Sciatic nerve (tissue), 2 donors: ENCODE measurements at places on chromosomes 2 and 18.

GRCh38 chr2:28206762-28207161 is 185.9 kb upstream of the FOSL2 start:
- no peak for DNase-seq

DNA sequence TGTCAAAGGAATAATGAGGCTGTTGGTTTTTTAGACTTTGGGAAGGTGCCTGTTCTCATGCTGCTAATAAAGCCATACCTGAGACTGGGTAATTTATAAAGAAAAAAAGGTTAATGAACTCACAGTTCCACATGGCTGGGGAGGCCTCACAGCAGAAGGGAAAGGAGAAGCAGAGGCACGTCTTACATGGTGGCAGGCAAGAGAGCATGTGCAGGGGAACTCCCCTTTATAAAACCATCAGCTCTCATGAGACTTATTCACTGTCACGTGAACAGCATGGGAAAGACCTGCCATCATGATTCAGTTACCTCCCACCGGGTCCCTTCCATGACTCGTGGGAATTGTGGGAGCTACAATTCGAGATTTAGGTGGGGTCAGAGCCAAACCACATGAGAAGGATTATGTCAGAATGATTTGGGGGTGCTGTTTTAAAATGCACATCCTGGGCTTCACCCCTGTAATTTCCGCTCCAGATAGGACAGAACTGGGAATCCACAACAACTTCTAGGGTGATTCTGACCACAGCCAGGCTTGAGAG is 37.8 kb downstream of the TCF7L1 start:
- no peak for DNase-seq

DNA sequence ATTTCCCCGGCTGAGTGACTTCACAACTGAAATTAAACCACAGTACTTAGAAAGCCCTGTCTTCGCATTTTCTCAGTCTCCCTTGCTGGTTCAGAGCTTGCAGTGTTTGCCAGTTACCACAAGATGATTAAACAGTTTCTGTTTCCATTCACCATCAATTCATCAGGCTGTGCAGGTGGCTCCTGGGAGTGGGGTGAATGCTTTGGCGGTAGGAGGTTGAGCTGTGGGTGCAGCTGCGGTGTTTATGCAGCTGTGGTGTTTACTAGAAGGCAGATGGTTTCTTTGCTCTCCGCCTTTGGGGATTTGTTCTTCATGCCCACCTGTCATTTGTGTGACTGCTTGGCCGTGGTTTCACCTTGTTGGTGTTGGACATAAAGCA is 16.1 kb downstream of the ACOXL start:
- no peak for DNase-seq

DNA sequence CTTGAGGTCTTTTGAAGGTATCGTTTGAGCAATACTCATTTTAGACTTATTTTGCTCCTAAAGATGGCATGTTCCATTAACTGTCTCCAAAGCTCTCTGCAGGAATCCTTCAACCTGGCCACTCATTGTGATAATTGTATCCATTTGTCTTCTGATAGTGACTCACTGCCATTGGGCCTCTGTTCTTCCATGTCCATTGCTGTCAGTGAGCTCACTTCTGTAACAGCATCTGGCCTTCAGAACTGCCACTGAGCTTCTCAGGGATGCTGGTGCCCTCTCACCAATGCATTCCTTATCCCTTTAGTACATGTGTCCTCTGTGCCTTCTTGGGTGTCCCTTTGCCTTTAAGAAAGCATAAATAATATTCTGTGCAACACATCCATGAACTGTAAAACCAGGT is 71.6 kb downstream of the MREG start:
- no peak for DNase-seq

- DNase-seq: no peak
These were observed 89.5 kb downstream of the BIRC6 start for GRCh38 chr2:32446369-32446768.
